Activated CD8-positive, alpha-beta T cell treated with anti-CD3 and anti-CD28 coated beads, Interleukin-2, amount 10 ng/mL, durations not matched to agents 7 days and 5 days (primary cell): ENCODE measurements at places on chromosomes 4 and X. TPM values are rescaled to one million over a fixed set of nuclear protein-coding genes. Genes with fewer than 3 reads are reported as not detected.

DNA sequence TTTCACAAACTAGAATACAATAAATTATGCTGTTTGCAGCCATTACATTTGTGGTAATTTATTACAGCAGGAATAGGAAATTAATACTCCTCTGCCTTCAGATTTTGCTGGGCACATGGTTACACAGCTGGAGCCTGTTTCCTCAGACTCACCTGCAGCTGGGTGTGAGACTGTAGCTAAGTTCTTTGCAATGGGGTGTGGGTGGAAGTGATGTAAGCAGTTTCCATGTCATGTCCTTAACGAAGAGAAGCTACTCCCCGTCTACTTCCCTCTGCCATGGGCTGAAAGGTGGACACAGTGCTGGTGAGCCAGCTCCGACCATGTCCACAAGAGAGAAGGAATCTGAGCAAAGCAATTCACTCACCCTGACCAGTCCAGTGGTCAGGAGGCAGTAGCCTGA is 18.2 kb downstream of the SH3KBP1 start:
- no peak overlapping the region for H3K4me3 ChIP-seq
- peaks cover 76% of the 10 kb centered on the region for H3K4me1 ChIP-seq
- peaks cover 10% of the 10 kb centered on the region for H3K36me3 ChIP-seq
- no peak for DNase-seq
- H3K27ac ChIP-seq, result no peak overlapping the region

- peak overlapping the region; percentile 94 for H3K27ac ChIP-seq
- H3K36me3 ChIP-seq, result peaks cover 26% of the 10 kb centered on the region
- H3K4me1 ChIP-seq, result peaks cover 54% of the 10 kb centered on the region
- H3K4me3 ChIP-seq, result peak overlapping the region; percentile 97
Observed at GRCh38 chr4:153346031-153346430, 1.5 kb downstream of the MND1 start.

DNA sequence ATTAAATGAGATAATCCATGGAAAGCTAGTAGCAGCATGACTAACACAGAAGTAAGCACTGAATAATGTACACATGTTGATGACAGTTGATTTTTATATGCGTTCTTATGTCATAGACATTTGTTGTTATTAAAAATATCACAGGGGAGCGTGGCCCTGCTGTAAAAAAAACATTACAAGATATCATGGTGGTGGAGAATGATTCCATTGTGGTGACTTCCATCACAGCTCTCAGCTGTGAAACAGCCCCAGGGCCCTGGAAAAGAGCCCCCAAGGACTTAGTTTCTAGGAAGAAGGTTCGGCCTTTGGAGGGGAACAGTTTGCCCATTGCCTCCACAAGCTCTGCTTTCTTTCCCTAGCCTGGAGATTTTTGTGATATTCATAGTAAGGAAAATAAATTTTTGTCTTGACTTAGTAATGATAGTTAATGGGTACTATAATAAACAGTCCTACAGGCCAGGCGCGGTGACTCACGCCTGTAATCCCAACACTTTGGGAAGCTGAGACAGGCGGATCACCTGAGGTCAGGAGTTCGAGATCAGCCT is 49.9 kb downstream of the FAM114A1 start:
- no peak for DNase-seq
- peaks cover 3% of the 10 kb centered on the region for H3K27me3 ChIP-seq
- no peak overlapping the region for H3K27ac ChIP-seq

DNA sequence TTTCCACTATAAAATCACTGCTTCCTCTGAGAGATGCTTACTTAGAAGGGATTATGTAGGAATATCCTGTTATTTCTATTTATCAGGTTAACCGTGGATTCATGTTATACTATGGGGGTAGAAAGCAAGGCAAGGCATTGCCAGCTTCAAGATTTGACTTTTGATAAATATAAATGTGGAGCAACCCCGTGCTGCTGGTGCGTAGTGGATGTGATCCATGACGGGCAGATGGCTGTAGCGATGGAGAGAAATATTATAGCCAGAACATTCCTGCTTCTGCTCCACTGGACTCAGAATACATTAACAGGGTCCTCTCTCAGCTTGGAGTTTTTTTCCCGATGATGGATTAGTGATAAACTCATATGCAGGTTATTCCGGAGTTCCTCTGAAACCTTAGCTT is 157.6 kb downstream of the TENM3 start:
- H3K4me3 ChIP-seq, result no peak overlapping the region
- H3K36me3 ChIP-seq, result no peaks in the 10 kb centered on the region

DNA sequence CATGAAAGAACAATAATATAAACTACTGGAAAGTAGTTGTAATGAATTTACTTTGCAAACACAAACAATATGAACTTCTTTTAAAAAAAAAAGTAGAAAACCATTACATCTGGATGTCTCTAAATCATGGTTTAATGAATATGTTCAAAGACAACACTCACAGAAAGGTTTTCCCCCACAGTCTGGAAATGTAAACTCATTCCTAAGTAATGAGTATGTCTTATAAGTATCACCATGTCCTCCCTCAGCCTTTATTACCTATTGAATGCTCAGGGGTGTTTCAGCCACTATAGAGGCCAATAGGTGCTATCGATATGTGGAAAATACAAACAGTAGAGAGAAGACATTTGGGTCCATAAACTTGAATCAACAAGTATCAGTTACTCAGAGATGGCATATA is 186.7 kb downstream of the PALLD start:
- DNase-seq, result no peak
- no peak overlapping the region for H3K27ac ChIP-seq

- DNase-seq, result no peak
- no peak overlapping the region for H3K27ac ChIP-seq
- H3K4me1 ChIP-seq, result no peaks in the 10 kb centered on the region
- H3K27me3 ChIP-seq, result no peaks in the 10 kb centered on the region
- H3K4me3 ChIP-seq, result no peak overlapping the region
- H3K36me3 ChIP-seq, result no peaks in the 10 kb centered on the region
Observed at GRCh38 chr4:68141852-68142251, 12.2 kb upstream of the TMPRSS11F start.

- no peak overlapping the region for H3K27ac ChIP-seq
- H3K36me3 ChIP-seq, result no peaks in the 10 kb centered on the region
- no peak overlapping the region for H3K4me3 ChIP-seq
- H3K4me1 ChIP-seq, result peaks cover 2% of the 10 kb centered on the region
- no peak for DNase-seq
- peaks cover 7% of the 10 kb centered on the region for H3K27me3 ChIP-seq
Observed at GRCh38 chr4:186131935-186132334, 27.4 kb downstream of the FAM149A start.

DNA sequence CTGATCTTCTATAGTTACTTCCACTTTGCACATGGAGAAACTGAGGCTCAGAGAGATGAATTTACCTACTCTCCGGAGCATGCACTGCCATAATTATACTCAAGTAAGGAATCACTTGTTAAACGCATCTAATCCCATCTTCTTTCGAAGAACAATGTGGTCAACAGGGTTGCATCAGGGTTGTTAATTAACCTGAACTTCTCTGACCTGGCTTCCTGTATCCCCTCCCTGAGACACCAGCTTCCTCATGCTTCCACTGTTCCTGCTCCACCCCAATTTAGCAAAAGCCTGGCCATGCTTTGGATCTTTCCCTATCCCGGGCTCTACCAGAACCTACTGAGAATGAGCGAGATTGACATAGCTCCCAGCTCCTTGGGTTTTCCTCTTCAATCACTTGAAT is 136.7 kb downstream of the SMIM20 start:
- H3K27ac ChIP-seq, result no peak overlapping the region
- no peaks in the 10 kb centered on the region for H3K36me3 ChIP-seq
- peaks cover 8% of the 10 kb centered on the region for H3K27me3 ChIP-seq
- H3K4me1 ChIP-seq, result peaks cover 7% of the 10 kb centered on the region
- H3K4me3 ChIP-seq, result no peak overlapping the region

GABRE gene
- not detected for total RNA-seq

S100P gene
- 8.5 TPM for total RNA-seq

FAM9A gene
- not detected for total RNA-seq
